NCI-H446 (cell line): ENCODE measurements at places on chromosomes 13 and 19.

DNA sequence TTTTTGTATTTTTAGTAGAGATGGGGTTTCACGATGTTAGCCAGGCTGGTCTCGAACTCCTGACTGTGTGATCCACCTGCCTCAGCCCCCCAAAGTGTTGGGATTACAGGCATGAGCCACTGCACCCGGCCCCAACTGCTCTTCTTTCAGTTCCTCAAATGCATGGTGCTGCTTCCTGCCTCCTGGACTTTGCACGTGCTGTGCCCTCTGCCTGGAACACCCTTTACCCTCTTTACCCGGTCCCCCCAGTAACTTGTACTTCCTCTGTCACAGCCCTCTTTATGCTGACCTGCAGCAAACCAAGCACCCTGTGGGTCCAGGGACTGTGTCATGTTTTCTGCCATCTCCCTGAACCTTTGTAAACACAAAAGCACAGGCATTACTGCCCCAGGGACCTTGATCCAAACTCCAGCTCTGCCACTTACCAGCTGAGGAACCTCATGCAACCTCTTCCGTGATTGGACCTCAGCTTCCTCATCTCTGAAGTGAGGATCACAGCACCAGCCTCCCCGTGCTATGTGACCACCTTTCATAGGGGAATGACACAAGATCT is 3.8 kb downstream of the BLVRB start:
- no peak for DNase-seq

DNA sequence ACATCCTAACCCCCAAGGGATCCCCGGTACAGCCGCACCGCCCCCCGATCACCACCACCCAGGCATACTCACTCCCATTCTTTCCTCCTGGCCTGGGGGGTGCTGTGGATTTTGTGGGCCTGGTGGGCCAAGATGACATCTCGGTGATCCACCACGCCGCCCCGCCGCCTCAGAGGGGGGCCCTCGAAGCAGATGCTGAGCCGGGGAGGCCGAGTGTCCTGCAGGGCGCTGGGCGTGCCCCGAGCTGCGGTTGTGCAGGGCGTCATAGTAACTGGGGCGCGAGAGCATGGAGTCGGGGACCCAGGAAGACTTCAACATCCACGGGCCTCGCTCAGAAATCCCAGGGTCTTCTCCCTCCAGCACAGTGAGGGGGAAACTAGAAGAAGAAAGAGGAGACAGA is 93.4 kb upstream of the CACNA1A start:
- no peak for DNase-seq

- no peak for DNase-seq
These were observed 397.6 kb upstream of the KLHL1 start for GRCh38 chr13:70505809-70506208.

DNA sequence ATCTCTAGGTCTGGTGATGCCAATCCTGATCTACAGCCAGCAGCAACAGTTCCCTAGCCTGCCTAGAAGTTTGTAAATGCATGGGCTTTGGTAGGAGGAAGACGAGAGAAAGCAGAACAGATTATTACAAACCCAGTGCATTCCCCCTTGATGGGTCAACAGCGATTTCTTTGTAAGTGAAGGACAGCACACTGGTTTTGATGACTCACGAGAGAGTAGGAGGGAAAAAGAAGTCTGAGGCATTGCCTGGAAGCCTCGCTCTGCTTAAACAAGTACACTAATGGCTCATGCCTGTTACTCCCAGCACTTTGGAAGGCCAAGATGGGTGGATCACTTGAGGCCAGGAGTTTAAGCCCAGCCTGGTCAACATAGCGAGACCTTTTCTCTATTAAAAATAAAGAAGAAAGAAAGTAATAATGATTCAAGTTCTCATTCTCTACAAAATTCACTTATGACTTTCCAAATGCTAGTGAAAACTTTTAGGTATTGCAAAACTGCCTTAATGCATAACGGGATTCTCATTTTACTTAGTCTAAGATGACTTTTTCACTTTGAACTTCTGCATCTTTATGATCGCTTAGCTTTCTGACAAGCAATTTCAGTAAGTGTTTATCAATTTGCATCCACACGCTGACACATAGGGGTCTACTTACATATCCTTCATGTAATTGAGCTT is 47.7 kb upstream of the USPL1 start:
- DNase-seq = no peak

DNA sequence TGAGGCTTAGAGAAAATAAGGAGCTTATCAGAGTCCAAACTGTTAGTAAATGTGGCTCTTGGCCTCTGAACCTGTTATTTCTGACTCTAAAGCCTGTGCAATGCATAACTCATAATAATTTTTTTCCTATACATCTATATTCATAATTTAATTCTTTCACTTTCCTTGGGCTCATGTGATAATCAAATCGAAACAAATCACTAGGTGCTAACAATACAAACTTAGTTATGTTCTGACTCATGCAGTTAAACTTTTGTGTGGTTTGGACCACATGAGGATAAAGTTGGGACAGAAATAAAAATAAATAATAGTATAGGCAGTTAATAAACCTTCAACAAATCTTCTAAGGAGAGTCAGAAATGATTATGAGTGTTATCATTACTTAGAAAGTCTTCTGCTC is 1629.0 kb downstream of the OLFM4 start:
- no peak for DNase-seq

GRCh38 chr13:79847882-79848592 is 367.1 kb downstream of the NDFIP2 start:
- no peak for DNase-seq

DNA sequence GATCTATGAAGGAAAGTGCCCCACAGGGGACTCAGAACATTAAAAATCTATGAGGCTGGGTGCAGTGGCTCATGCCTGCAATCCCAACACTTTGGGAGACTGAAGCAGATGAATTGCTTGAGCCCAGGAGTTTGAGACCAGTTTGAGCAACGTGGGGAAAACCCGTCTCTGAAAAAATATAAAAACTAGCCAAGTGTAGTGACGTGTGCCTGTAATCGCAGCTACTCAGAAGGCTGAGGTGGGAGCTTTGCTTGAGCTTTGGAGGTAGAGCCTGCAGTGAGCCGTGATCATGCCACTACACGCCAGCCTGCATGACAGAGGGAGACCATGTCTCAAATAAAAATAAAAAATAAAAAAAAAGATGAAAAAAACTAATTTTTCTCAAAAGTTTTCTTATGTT is 1070.6 kb downstream of the PCDH9 start:
- no peak for DNase-seq

- peak; percentile 32 for DNase-seq
These were observed 1.8 kb upstream of the CEACAM8 start for GRCh38 chr19:42596391-42597072.

DNA sequence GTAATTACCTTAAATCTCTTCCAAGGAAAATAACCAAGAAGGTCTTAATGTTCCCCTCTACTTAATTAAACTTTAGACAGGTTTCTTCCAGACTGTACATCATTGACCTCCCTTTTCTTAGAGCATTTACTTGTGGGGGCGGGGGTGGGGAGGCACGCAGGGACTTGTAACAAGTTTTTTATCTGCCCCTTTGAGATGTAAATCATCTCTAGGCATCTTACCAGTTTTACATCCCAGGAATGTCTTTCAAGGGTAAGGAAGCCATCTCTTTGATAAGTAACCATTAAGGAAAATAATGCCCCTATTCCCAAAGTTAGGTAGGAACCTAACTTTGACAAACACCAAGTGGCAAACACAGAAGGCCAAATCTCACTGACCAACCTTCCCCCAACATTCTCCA is 528.6 kb downstream of the SUCLA2 start:
- DNase-seq = no peak

DNA sequence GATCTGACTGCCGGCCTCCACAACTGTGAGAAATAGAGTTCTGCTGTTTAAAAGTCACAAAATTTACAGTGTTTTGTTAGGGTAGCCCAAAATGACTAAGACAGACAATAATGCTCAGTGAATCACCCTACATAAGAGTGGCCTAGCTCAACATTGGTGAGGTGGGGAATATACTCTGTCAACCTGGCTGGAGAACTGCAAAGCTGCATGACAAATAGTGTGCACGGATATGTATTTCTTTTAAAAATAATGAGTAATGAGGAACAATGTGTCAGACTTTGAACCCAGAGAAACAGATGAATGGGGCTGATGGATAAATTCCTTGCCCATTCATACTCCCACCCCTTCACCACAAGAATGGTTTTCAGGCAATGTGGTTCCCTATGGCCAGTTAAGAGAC is 372.4 kb downstream of the SUCLA2 start:
- DNase-seq = no peak

- DNase-seq = no peak
These were observed 78.0 kb downstream of the ZIC5 start for GRCh38 chr13:99893567-99893966.

DNA sequence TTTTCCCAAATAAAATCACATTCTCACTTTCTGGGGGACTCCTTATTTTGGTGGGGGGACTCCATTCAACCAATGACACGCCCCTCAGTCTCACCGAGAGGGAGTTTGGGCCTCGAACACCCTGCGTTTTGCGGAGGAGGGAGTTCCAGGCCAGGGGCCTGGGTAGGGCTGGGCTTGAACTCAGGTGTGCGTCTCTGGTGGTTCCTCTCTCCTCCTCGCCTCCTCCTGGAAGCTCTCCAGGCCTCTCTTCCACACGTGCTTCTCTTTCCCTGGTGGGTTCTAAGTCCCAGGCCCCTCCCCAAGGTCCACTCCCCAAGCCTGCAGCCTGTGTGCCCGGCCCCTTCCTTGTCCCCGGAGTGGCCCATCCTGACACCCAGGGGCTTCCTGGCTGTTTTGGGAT is 14.7 kb downstream of the MEX3D start:
- DNase-seq = no peak

DNA sequence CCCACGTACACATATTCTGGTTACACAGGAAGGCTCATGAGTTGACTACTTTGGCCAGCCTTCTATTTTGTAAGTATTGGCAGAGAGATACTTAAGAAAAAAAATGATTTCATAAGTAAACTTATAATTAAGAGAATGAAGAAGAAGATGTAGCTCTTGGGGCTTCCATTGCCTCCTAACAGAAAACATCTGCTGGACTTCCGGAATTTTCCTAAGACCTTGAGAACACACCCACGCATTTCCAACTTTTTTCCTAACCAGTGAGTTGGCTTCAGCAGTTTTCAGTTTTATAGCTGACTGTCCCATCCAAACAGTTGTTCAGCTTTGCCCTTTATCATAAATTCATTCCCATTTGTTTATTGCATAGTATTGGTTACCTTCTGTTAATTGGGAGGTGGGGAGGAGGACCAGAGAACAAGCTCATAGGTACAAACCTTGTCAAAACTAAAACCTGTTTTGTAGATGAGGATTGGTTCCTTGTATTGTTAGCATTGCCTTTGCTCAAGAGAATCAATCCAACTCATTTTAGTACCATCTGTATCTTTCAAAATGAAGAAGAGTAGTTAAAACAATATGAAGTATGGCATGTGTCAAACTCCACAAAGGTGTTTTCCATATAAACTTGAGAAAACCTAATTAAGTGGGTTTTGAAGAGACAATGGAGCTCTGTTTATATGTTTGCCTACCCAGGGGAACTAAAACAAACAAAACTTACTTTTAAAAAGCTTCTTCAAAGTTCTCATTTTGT is 93.9 kb downstream of the COL4A2 start:
- DNase-seq = no peak

DNA sequence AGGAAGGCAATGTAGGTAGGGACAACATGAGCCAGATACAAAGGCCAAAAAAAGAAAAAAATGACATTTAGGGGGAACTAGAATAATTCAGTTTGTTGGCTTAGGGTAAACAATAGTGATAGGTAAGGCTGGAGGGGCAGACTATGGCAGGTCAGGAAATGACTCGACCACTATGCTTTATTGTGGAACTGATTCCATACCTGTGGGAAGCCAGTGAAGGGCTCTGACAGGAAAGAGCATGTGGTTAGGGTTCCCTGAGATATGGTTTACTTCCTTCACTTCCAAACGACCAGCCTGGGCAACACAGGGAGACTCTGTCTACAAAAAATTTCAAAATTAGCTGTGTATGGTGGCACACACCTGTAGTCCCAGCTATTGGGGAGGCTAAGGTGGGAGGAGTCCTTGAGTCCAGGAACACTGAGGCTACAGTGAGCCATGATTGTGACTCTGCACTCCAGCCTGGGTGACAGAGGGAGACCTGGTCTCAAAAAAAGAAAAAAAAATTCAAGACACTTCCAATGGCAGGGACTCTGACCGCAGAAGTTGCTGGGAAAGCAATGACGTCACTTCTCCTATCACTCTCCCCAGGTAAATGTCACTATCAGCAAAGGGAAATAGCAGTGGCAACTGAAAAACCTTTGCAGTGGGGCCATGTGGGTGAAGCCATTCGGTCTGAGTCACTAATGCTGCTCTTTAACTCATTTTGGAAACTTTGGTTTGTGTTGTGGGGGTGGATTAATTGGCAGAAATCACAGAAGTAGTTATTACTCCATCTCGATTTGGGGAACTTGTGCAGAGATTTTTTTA is 192.8 kb upstream of the TSC22D1 start:
- no peak for DNase-seq

- no peak for DNase-seq
These were observed 14.2 kb downstream of the KCNC3 start for GRCh38 chr19:50314724-50315708.

DNA sequence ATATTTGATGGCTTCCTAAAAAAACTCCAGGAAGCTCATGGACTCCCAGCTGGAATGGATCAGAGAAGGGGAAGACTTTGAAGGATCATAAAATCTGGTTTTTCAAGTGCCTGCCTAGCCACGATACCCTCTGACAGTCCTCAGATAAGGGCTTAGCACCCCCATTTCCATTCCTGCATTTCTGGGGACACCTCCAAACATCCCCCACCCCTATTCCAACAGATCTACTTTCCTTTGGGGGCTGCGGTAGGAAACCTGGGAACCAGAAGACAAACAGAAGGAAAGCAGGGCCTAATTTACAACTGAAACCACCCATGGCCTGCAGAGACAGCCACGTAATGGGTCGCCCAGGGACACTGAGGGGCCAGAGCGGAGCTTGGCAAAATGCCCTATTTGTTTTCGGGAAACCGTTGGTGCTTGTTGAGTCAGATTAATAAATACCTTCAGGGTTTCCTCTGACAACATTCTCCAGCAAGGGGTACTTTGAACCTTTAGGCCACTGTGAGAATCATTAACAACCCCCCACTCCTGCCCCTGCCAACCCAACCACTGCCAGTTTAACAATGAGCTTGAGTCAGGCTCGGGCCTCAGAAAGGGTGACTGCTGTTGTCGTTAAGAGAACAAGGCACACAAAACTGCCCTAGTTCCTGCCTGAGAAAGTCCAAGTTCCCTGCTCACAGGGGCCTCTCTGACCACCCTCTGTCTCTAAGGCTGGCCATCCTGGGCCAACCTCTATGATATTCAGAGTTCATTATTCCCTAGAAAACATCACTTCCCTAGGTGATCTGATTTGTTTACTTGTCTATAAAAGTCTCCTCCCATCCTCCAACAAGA is 23.5 kb downstream of the RHPN2 start:
- DNase-seq = no peak
